Caudate nucleus (tissue), 63 donors: ENCODE measurements at places on chromosomes 11 and 22.

GRCh38 chr11:129779342-129779741, 36.3 kb upstream of the TMEM45B start:
- no peak for DNase-seq

DNA sequence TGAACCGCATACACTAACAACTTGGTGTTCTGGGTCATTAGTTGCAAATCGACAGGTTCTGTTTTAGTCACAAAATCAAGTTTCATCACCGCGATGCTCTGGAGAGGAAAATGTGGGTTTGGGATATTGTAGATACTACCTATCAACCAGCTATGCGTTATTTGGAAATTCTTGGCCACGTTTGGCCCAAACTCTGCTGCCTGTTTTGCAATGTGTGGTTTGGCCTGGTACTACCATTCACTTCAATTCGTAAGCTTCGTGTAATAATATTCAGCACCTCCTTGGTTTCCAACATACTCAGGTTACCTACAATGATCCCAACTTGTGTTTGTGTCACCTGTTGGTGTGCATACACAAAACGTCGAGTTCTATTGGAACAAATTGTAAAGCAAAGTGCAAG, 16.2 kb upstream of the ACER3 start:
- DNase-seq: no peak

DNA sequence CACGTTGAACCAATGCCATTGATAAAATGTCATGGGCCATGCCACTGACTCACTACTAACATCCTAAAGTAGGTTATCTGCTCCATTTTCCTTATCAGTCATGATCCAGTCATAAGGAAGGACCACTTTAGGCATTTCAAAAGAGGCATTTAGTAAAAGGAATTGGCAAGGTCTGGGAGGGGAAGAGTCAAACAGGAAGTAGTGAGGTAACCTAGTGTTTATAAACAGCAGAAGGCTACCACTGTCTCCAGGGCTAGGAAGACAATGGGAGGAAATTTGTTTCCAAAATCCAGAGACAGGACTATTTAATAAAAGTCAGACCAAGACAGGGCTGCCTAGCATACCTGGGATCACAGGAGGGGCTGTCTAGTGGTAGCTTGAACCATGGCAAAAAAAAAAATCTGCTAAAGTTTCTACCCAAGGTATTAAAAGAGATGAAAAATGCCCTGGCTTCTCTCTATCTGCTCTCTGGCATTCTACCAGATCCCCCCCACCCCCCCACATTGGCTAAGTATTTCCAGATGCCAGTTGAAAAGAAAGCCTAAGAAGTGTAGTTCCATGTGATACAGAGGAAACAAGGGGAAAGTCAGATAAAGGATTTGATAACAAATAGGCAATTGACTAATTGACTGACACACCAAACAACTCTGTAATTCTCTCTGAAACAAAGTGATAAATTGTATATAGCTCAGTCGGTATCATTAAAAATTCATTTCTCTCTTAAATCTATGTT, 50.4 kb upstream of the C11orf87 start:
- no peak for DNase-seq

- DNase-seq: peak; percentile 93
Observed at GRCh38 chr11:120335908-120336640, at the start of gene ARHGEF12. ARHGEF12 (plus strand) TSS chr11:120336413; CDS start chr11:120337244, 831 bp downstream.

- DNase-seq: no peak
Observed at GRCh38 chr11:35076201-35077100, 62.5 kb upstream of the CD44 start.

DNA sequence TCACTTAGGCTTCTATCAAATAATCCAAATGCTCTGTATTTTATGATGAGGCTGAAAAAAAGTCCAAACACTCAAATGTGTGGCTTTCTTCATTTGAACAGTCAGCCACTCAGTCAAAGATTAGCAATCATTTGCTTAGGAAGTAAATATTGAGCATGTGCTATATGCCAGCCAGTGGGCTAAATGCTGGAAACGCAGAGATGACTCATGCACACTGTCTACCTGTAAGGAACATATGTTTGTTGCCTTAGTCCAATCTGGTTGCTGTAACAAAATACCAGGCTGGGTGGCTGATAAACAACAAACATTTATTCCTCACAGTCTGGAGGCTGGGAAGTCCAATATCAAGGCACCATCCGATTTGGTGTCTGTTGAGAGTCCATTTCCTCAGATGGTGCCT, 617.3 kb downstream of the NTM start:
- no peak for DNase-seq

- DNase-seq: no peak
Observed at GRCh38 chr11:74822170-74822569, 73.5 kb downstream of the RNF169 start.

DNA sequence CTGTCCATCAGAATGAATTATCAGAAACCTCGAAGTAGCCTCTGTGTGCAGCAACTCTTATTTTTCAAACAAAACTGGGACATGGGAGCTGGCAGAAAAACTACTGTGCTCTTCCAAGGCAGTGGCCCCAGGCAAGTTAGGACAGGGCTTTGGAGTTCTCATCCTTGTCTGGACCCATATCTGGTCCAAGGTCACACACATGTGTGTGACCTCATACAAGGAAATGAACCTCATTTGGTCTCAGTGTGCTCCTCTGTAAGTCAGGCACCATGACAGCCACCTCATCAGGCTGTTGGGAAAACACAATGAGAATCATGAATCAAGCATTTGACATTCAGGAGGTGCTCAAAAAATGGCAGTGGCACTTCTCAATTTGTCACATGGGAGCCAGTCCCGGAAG, 25.8 kb downstream of the LARGE1 start:
- DNase-seq: no peak

DNA sequence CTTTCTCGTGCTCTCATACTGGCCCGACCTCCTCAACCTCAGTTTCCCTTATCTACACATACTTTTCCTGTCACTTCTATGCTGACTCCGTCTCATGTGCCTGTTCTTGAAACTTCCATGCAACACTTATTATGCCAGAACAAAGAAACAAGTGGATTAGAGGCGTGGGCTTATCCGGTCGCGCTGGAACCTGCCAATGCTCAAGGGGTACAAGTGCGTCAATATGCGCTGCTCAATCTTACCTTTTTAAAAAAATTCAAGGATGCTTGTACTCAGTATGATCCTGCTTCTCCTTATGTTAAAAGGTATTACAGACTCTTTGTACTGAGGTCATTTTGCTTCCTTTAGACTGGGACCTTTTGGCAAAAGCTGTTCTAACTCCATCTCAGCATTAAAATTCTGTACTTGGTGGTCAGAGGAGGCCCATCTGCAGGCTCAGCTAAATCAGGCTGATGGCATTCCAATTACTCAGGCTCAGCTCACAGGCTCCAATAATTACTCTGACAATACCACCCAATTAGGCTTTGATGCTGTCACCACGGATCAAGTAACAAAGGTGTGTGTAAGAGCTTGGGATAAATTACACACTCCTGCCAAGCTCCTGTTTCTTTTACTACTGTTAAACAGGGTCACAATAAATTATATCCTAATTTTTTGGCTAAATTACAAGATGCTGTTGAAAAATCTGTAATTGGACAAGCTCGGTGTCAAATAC, 26.3 kb upstream of the ALDH3B2 start:
- DNase-seq: no peak

GRCh38 chr11:103923451-103923931, 112.9 kb upstream of the DDI1 start:
- DNase-seq: no peak

DNA sequence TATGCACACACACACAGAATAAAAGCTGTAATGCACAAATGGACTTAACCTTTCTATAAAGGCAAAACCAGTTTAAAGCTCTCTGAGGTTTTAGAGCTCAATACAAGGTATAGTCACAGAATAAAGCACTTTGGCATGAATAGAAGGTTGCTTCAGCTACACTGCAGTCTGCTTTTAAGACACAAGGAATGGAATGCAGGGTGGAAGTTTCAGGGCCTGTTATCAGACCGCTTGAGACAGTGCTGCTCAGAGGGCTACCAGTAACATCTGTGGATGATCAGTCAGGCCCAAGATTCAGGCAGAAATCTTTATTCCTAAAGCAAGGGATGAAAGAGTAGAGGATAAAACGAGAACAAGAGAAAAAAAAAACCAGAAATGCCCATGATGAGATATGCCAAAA, 46.7 kb downstream of the CD44 start:
- DNase-seq: no peak

DNA sequence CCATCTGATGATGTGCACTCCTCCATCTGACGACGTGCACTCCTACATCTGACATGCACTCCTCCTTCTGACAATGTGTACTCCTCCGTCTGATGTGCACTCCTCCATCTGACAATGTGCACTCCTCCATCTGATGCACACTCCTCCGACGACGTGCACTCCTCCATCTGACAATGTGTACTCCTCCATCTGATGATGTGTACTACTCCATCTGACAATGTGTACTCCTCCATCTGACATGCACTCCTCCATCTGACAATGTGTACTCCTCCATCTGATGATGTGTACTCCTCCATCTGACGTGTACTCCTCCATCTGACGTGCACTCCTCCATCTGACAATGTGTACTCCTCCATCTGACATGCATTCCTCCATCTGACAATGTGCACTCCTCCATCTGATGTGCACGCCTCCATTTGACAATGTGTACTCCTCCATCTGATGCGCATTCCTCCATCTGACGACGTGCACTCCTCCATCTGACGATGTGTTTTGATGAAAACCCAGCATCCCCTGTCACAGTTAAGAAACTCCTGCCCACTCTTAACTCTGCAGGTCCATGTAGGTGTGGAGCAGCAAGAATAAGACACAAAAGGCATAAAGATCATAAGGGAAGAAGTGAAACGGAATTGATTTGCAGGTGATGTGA, 9.7 kb upstream of the IL17REL start:
- DNase-seq: no peak

DNA sequence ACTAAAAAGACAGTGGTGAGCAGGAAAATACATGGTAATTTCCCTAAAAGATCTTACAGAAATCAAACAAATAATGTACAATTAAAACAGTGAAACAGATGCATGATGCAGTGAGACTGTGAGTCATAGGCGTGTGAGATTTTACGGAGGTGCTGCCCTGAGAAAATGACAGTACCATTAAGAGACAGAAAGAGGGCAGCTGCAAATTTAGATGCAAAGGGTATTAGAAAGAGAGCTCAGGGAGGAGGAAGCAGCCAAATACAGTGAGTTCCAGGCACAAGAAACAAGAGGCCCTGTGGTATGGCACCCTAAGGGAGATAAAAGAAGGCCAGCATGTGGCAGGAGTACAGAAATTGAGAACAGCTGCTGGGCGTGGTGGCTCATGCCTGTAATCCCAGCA, 88.5 kb upstream of the FIBIN start:
- DNase-seq: no peak

DNA sequence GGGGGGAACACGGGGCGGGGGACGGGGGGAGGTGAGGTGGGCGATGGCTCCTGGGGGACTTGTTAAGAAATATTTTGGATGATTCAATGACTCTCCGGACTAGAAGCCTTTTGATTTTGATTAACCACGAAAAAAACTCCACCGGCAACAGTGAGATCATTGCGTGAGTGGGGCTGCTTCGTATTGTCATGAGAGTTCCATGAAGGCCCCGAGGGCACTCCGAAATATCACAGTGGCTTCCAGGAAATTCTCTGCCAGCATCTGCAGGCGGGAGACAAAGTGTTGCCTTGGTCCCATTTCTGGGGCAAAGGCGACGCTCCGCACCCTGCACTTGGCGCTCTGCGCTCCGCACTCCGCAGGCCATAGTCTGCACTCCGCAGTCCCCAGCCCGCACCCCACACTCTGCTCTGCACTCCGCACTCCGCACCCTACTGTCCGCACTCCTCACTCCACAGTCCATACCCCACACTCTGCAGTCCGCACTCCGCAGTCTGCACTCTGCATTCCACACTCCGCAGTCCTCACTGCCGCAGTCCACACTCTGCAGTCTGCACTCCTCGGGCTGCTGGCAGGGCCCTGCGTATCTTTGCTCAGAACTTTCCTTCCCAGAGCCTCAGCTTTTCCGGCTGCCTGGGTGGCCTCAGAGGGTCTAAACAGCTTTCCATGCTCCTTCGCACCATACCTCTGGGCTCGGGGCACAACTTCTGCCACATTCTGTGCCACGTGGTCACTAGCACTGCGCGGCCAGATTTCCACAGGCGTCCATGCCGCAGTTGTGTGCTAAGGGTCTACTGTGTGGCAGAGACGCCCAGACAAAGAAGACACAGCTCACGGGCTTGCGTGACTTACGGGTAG, 61.1 kb downstream of the LINC01488 start:
- DNase-seq: no peak

- no peak for DNase-seq
Observed at GRCh38 chr11:113409526-113409925, 21.9 kb downstream of the ANKK1 start.

DNA sequence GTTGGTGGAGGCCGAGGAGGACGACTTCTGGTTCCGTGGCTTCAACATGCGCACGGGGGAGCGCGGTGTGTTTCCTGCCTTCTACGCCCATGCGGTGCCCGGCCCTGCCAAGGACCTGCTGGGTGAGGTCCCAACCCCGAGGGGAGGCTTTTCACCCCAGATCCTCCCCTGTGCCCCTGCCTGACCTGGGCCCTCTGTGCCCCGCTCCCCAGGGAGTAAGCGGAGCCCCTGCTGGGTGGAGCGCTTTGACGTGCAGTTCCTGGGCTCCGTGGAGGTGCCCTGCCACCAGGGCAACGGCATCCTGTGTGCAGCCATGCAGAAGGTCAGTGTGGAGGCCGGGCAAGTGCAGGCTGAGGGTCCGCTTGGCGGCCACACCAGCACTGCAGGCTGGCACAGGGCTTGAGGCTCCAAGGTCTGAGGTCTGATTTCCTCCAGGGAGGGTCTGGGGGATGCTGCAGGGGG, 5.1 kb downstream of the MAPK8IP2 start:
- DNase-seq: no peak

DNA sequence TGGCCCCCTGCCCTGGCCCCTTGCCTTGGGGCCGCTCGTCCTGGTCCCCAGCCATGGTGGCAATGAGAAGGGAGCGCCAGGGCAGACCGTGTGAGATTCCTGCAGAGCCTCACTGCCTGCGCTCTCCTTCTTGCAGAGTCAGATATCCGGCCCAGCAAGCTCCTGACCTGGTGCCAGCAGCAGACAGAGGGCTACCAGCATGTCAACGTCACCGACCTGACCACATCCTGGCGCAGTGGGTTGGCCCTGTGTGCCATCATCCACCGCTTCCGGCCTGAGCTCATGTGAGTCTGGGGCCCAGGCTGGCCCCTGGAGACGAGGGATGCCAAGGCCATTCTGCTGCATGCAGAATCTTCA, 114.1 kb downstream of the MICAL2 start:
- peak; percentile 39 for DNase-seq

- no peak for DNase-seq
Observed at GRCh38 chr11:62124186-62125113, 639 bp downstream of the INCENP start.
